Activated CD4-positive, alpha-beta T cell treated with anti-CD3 and anti-CD28 coated beads for 36 hours (primary cell): ENCODE measurements at places on chromosomes 3 and 15.
A peak's percentile ranks its signal among the peaks of the same experiment; 100 is the strongest.

- no peak for DNase-seq
Observed at GRCh38 chr15:86735247-86736040, 655.8 kb downstream of the AGBL1 start.

DNA sequence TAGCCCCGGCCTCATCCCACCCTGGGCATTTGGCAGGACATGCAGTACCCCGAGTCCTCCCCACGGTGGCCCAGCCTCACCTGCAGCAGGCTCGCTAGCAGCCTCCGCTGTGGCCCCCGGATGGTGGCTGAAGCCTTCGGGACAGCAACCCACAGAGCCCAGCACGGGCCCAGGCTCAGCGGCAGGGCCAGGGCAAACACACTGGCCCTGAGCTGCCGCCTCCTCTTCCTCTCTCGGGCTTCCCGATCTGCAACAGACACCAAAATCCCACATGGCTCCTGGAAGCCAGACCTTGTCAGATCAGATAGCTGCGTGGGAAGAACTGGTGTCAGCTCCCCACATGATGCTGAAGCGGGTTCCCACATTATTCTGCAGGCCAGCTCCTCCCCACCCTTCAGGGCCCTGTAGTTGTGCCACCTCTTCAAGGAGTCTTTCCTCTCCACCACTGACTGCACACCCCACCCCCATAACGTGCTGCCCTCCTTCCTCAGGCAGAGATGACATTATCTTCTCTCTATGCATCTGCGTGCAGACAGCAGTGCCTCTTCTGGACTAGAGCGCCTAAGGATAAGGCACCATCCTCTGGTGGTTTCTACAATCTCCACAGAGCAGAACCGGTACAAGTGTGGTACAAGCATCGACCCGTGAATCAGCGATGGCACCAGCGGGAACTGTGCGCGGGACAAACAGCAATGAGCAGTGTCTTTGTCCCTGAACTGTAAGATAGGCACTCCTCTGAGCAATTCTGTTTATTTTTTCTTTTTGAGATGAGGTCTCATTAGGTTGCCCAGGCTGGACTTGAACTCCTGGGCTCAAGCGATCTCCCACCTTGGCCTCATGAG, 9.5 kb downstream of the TMEM44 start:
- DNase-seq = no peak

DNA sequence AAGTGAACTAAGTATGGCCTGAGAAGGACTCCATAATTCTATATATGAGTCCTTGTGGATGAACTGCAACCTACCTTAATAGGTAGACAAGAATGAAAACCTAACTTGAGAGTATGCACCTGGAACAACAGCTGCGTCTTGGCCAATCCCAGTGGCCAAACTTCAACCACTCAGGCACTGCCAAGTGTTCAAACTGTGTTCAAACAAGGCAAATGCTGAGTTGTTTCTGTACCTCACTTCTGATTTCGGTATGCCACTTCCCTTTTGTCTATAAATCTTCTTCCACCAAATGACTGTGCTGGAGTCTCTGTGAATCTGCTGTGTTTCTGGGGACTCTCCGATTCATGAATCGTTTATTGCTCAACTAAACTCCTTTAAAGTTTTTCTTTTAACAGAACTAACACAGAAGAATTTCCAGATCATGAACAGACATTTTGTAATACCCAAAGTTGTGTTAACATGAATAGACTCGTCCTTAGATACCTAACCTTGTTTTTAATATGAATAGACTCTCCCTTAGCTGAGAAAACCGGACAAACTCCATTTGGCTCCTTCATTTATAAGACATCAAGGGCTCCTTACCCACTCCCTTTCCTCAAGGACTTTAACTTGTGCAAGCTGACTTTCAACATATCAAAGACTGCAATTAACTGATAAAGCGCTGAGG, 4.1 kb downstream of the ZNF717 start:
- DNase-seq = peak; percentile 69

DNA sequence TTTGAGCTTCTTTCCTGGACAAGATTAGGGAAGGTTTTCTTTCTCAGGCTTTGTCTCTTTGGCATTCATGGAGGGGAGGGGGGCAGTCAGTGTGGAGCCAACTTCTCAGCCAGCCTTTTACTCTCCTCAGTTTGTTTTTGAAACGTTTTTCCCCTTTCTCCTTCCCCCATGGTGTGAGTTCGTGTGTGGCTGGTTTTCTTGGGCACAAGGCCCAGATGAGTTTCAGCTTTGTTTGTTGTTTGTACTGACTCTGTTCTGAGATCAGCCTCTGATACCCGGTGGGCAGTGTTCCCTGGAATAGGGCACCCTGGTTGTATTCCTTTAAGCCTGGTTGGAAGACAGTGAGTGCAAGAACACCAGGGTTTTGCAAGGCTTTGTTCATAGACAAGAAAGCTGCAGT, 168.2 kb upstream of the RARB start:
- no peak for DNase-seq

GRCh38 chr15:49315391-49315823, 107.6 kb upstream of the FGF7 start:
- DNase-seq = no peak

- peak; percentile 6 for DNase-seq
Observed at GRCh38 chr3:51705276-51706020, 1.4 kb upstream of the GRM2 start.

- DNase-seq = peak; percentile 39
Observed at GRCh38 chr15:77702211-77702957, 69.7 kb upstream of the LINGO1 start.

- peak; percentile 58 for DNase-seq
Observed at GRCh38 chr15:50051811-50052419, 67.1 kb downstream of the ATP8B4 start.

- DNase-seq = no peak
Observed at GRCh38 chr3:78912687-78913086, 855.1 kb downstream of the ROBO1 start.

DNA sequence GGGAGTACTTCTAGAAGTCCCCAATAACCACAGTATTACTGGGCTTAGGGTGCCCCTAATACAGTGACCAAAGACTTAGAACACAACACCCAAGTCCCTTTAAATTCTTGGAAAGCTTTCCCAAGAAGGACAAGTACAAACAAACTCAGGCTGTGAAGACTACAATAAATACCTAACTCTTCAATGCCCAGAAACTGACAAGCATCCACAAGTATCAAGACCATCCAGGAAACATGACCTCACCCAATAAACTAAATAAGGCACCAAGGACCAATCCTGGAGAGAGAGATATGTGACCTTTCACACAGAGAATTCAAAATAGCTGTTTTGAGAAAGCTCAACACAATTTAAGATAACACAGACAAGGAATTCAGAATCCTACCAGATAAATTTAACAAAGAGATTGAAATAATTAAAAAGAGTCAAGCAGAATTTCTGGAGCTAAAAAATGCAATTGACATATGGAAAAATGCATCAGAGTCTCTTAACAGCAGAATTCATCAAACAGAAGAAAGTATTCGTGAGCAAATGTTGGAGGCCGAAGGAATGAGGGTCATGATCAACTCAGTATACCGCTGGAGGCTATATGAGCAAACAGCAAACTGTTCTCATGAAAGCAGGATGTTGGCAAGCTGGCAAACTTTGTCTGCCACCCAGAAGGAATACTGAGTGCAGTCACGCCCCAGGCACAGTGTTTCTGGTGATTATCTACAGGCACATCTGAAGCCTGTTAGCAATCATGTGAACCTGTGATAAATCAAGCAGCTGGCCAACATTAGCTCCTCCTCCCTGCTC, 87.0 kb upstream of the NECTIN3 start:
- DNase-seq = no peak

- DNase-seq = no peak
Observed at GRCh38 chr3:140505876-140506275, 172.0 kb upstream of the TRIM42 start.

- no peak for DNase-seq
Observed at GRCh38 chr3:125022206-125022605, 33.6 kb downstream of the HEG1 start.

DNA sequence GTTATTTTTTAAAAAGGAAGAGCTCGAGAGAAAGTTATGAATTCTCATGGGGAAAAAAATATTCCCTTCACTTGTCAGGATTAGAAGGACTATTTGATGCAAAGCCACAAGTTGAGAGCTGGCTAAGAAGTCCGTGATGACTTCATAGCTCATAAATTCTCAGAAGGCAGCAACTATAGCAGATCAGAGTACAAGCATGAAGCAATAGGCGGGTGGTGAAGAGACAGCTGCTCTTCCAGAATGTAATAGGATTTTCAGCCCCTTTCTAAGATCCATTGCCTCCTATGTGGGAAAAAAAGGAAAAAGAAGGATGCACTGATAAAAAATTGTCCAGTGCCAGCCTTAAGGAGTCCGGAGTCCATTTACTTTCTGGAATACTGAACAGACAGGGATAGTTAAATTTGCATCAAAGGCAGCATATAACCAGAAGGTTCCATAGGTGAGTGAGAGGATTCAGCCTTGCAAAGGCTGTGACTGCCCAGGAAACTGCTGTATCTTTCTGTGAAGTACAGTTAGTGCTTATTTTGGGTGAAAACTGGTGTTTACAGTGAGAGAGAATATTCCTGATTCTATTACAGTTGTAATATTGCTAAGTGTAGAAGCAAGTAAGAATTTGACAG, 929.5 kb upstream of the ALCAM start:
- no peak for DNase-seq

DNA sequence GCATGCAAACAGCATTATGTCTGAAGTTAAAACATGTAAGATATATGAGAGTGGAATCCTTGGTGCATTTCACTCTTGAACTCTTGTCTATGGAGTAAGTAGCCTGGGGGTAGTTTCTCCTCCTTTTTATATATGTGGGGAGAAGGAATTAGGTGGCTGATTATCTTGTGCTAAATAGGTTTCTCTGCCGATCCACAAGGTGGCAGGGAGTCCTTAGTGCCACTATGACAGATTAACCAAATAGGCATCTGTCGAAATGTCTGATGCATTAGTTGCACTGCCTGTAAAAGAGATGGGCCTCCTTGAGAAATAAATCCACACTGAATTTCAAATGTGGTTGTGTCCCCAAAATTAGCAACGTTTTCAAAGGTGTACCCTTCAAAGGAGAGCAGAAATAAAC, 170.1 kb downstream of the CNTN4 start:
- DNase-seq = no peak

- no peak for DNase-seq
Observed at GRCh38 chr15:43968551-43968950, 141.7 kb downstream of the WDR76 start.

GRCh38 chr15:26197719-26198118, 334.6 kb upstream of the ATP10A start:
- no peak for DNase-seq

- no peak for DNase-seq
Observed at GRCh38 chr3:139005356-139005993, 593 bp downstream of the PRR23A start.

DNA sequence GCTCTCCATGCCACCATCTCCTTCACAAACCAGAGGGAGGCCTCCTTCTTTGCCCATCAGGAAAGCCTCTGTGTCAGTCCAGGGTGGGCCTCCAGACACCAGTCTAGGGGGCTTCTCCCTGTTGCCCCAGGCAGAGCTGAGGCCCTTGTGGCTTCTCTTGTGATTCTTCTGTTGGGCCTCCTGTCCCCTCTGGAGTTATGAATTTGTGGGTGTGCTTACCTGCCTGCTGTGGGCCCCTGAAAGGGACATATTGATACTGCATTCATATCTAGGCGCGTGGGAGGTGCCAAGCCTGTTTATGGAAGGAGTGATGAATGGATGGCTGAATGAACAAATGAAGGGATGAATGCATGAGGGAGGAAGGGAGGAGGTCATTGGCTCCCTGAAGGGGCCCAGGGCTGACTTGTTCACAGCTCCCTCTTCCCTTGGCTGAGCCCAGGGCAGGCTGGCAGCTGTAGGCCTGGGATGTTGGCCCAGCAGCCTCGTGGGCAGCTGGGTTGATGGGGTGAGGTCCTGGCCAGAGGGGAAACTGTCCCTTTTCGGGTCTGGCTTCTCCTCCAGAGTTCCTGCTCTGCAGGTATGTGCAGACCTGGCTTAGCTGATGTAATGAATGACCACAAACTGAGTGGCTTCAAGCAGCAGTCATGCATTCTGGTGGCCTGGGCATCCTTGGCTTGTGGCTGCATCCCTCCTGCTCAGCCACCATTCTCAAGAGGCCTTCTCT, 195.4 kb downstream of the GOLGA6L6 start:
- DNase-seq = peak; percentile 31

DNA sequence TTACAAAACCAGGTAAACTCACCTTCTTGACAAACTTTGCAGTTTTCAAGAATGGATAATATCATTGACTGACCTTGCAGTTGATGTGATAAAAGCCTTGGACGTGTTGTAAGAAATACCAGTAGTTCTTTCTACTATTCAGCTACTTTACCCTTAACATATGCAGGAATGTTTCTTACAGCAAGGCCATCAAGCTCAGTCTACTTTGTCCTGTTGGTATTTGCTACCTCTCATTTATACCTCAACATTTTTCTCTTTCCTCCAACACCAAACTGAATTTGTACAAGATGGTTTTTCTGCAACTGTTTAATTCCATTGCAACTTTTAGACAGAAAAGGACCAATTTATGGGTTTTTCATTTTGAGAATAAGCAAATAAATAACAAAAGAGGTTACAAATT, 147.4 kb upstream of the BCHE start:
- no peak for DNase-seq

DNA sequence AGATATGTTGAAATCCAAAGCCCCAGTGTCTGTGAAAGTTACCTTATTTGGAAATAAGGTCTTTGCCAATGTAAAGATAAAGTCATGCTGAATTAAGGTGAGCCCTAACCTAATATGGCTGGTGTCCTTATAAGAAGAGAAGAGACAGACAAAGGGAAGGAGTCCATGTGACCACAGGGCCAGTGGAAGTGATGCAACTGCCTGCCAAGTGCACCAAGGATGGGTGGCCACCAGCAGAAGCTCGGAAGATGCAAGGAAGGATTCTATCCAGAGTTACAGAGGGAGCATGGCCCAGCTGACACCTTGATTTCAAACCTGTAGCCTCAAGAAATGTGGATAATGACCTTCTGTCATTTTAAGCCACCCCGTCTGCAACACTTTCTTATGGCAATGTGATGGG, 35.3 kb upstream of the PGPEP1L start:
- DNase-seq = no peak

GRCh38 chr3:195150181-195151118, 120.5 kb downstream of the XXYLT1 start:
- peak; percentile 48 for DNase-seq

GRCh38 chr3:84692261-84692660, 266.5 kb upstream of the CADM2 start:
- no peak for DNase-seq

- DNase-seq = no peak
Observed at GRCh38 chr3:165859061-165859460, 21.8 kb upstream of the BCHE start.
